ENCODE measurements at places on chromosomes 1 and 21.

DNA sequence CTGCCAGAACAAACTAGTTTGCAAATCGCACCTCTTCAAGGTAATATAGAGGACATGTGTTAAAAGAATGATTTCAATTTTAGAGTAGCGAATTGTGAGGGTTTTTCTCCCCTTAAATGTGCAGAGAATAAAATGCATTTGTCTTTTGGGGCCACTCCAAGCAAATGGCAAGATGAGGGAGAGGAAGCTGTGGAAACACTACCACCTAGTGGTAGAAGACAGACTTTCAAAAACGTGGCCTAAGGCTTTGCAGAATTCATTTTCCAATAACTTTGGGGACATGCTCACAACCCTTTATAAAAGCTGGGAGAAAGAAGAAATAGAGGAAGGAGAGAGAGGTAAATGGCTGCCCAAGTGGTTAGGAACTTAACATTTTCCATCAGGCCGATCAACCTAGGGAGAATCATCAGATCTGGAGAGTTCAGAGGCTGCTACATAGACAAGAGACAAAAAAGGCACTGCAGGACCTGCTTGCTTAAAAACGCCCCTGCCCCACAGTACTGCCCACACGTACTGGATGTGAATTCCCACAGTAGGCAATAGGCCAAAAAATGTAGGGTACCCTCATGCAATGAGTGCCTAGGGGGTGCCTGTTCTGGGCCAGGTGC is 15.7 kb upstream of the RCAN1 start:
- DNase-seq, result peak; percentile 8

DNA sequence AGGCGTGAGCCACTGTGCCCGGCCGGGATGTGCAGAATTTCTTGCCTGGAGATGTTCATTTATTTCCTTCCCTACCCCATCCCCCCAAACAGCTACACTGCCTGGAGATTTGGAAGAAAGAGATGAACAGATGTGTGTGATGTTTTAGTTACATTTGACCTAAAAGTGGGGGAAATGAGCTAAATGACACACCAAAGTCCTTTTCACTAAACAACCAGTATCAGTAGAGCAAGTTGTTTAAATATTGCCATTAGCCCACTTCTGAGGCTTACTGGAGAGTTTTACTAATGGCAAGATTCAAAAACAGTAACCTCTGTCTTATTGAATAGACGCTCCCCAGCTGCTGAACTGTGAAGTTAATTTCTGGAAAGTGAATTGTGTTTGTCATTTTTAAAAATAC is 100.1 kb downstream of the RUNX1 start:
- no peak for DNase-seq

- DNase-seq, result no peak
Measured at GRCh38 chr1:75392278-75392677, 218.6 kb downstream of the SLC44A5 start.

GRCh38 chr1:202959276-202959620 is 1.1 kb upstream of the ADIPOR1 start:
- DNase-seq, result no peak

DNA sequence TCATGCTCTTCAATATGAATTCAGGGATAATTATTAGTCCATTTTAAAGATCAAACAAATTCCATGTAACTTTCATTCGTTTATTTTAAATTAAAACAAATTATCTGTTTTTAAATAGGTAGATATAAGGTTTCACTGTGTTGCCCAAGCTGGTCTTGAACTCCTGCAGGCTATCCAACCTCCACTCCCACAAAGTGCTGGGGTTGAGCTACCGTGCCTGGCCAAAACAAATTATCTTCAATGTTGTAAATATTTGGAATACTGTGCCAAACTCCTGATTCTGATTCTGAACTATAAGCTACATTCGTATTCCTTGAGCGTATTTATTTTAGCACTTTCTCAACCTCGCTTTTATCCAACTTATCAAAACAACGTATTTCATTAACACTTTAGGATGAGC is 19.6 kb downstream of the AGL start:
- no peak for DNase-seq

DNA sequence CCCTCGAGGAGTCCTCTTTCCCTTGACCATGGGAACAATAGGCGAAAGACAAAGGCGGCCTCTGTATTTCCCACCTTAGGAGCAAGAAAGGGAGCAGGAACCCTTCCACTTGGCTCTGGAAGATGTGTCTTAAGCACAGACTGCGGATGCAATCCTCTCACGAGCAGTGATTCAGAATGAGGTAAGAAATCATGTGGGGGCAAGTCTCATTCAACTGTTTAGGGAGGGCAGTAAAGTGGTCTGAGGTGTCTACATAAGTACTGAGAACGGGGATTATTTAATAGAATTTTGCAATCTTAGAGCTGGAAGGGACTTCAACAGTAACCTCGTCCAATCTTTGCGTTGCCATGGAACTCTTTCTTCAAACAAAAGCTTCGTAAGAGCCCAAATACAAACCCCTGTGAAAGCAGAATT is 1.6 kb upstream of the DYRK3 start:
- DNase-seq, result peak; percentile 56

DNA sequence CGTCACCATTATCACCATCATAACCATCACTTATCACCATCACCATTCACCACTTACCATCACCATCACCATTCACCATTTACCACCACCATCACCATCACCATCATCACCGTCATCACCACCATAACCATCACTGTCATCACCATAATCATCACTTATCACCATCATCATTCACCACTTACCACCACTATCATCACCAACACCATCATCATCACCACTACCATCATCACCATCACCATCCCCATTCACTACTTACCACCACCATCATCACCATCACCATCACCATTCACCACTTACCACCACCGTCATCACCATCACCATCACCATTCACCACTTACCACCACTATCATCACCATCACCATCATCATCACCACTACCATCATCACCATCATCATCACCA is 151.8 kb downstream of the CAMTA1 start:
- no peak for DNase-seq

DNA sequence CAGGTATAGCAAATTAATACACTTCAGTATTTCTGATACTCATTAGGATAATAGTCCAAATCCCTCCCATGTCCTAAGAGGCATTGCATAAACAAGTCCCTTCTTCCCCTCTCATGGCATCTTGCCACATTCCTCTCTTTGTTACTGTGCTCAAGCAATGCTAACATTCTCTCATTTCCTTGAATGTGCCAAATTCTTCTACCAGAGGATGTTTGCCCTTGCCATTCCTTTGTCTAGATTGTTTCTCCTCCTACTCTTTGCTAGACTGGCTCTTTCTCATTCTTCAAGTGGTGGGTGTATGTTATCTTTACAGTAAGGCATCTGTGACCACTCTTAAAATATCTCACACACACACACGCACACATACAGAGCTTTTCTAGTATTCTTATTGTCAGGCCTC is 621.0 kb upstream of the CXADR start:
- DNase-seq, result no peak

GRCh38 chr1:119954476-119955422 is 58.4 kb upstream of the ADAM30 start:
- no peak for DNase-seq

- DNase-seq, result no peak
Measured at GRCh38 chr1:209607102-209607794, 23.7 kb downstream of the CAMK1G start.

DNA sequence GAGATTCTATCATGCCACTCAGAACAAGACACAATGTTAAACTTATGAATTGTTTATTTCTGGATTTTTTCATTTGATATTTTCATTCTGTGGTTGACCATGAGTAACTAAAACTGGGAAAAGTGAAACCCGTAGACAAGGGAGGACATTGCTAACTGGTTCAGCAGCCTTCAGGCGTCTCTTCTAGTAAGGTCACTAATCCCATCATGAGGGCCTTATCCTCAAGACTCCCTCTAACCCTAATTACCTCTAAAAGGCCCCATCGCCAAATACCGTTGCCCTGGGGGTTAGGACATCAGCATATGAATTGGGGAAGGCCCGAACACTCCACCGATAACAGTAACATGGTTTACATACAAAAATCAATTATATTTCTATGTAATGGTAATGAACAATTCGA is 247.6 kb downstream of the TM2D1 start:
- no peak for DNase-seq

GRCh38 chr1:117664314-117664713 is 58.5 kb downstream of the TENT5C start:
- DNase-seq, result no peak

DNA sequence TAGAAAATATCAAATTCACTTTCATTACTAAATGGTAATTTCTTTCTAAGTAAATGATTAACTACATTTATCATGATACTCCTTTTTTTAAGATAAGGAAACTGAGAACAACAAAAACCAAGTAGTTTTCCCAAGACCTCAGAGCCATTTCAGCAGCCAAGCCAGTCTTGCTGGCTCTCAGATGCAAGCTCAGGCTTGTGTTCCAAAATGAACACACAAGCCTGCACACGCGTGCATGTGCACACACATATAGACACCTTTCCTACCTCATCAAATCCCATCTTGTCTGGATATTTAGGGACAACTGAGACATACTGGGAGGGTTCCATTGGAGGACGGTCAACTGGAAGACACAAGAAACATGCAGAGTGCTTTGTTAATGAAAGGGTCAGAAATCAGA is 83.0 kb downstream of the COLGALT2 start:
- no peak for DNase-seq

GRCh38 chr21:44415073-44416025 is 40.0 kb upstream of the LRRC3 start:
- no peak for DNase-seq

- DNase-seq, result no peak
Measured at GRCh38 chr1:155188268-155188667, 14.6 kb downstream of the TRIM46 start.

DNA sequence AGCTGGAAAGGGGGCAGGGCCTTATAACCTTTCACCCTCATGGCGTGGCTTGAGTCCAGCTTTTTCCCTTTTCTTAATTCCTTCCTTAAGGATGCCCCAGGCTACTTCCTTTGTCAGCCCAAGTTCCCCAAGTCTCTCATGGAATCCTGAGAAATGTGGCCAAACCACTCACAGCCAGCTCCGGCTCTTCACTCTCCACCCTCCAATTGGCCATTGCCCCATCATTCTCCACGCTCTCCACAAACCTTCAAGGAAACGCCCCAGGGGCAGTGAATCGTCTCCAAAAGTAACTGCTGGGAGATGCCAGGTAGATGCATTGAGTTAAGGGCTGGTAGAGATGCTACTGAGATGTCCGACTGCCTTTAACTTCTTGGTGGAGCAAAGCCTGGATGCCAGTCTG is 113.5 kb upstream of the CD34 start:
- DNase-seq, result no peak

- DNase-seq, result no peak
Measured at GRCh38 chr1:35894183-35894582, 11.2 kb downstream of the AGO1 start.

DNA sequence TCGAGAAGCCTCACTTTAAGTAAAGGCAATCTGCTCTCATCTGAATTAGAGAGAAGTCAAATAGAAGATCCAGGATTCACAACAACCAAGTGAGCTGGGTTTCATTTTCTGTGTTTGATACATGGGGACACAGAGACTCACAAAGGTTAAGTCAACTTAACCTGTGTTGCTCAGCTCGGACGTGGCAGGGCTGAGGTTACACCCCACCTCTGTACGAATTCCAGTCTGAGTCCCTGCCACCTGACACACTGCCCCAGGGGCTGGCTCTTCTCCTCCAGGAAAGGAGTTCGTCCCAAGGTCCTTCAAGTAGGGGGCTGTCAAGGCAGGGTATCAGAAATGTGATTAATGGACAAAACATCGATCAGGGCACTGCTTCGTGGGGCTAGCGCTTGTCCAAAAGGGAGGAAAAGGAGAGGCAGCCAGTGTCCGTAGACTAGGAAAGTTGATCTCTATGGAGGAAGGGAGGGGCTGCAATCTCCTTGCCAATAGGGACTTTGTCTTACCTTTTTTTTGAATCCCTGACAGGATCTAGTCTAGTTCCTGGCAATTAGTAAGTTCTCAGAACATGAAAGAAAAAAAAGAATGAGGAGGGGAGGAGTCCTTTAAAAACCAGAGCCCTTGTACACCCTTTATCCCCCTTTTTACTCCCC is 116.4 kb downstream of the CNIH3 start:
- no peak for DNase-seq

GRCh38 chr1:152109998-152110294 is 5.3 kb downstream of the TCHH start:
- DNase-seq, result no peak

GRCh38 chr1:176847052-176847451 is 317.5 kb downstream of the ASTN1 start:
- no peak for DNase-seq

DNA sequence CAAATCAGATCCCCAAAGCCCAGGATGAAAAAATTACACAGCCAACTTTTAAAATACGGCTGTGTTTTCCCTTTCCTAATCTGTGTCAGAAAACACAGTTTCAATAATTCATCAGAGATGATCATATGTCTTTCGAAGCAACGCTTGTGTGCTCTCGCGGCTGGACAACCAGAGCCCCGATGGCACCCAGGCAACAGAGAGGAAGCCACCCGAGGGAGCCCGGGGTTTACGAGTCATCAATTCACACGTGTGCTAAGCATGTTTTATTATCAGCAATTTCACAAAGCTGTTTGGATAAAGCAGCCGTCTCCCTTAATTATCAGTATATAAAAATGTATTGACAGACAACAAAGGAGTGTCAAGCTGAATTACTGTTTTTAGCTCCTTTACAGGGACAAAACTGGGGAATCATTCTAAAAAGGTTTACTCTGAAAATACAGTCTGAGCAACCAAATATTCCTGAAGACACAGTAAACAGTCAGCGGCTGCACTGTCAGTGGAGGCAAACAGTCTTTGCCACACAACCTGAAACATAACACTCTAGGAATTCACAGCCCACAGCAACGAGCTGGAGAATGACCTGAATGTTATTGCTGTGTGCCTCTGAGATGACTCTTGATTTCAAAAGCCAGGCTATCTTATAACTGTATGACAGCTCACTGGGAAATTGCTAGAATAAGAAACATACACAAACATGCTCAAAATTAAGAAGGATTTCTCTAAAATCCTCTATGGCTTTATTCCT is 201.0 kb downstream of the SIPA1L2 start:
- DNase-seq, result peak; percentile 17

GRCh38 chr1:239483391-239483790 is 97.0 kb downstream of the CHRM3 start:
- no peak for DNase-seq

- no peak for DNase-seq
Measured at GRCh38 chr1:246597340-246597739, 31.1 kb downstream of the CNST start.

GRCh38 chr1:248618878-248619277 is 16.0 kb downstream of the OR2T11 start:
- DNase-seq, result no peak

DNA sequence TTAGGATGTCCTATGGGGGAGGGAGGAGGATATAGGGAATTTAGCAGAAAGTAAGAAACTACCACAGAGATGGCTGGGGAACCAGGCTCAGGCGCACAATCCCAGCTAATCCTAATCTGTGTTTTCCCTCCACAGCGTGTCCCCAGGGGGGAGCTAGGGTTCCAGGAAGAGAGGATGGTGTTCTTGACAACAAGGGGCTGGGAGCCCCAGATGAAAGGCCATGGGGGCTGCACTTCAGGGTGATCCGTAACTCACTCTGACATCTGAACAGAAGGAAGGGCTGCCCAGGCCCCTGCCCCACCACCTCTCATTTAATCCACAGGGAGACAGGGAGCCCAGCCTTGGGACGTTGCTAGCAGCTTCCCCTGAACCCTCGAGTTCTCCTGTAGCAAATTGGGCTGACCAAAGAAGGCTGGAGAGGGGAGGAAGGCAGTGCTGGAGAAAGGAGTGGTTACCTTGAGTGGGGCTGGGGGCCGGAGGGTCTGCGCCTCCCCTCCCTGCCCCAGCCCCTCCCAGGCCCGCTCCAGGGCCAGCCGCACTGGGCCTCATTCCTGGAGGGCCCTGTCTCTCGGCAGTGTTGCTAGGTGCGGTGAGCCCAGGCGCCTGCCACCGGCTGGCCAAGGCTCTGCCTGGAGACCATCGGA is 131.7 kb downstream of the TMEM53 start:
- no peak for DNase-seq
